Aortic smooth muscle cell (primary cell): ENCODE measurements at places on chromosomes 16 and 17. TPM values are rescaled to one million over a fixed set of nuclear protein-coding genes. Genes with fewer than 3 reads are reported as not detected.

The DCTN5 gene
- 50.1 and 55.3 TPM in 2 replicates for total RNA-seq

The MBTD1 gene
- 8.5 and 10.4 TPM in 2 replicates for total RNA-seq

The PARD6A gene
- total RNA-seq = 2.5 and 3.4 TPM in 2 replicates

The INCA1 gene
- total RNA-seq = 0.13 and 0.25 TPM in 2 replicates

The HNF1B gene
- not detected in 2 replicates for total RNA-seq

The SSTR5 gene
- 0.12 TPM in 1 of 2 replicates, not detected in the other for total RNA-seq

The PPY gene
- total RNA-seq = not detected in 2 replicates

The NOS2 gene
- total RNA-seq = under 0.01 and 0.13 TPM in 2 replicates

The ACD gene
- 9.6 and 13.7 TPM in 2 replicates for total RNA-seq

The HSD11B2 gene
- total RNA-seq = not detected in 2 replicates

The CD300LF gene
- not detected in 2 replicates for total RNA-seq

The STX4 gene
- 25.3 and 29.5 TPM in 2 replicates for total RNA-seq

The CNGB1 gene
- total RNA-seq = under 0.01 TPM in 2 replicates

The SCPEP1 gene
- 54.6 and 75.9 TPM in 2 replicates for total RNA-seq

The ZSWIM7 gene
- total RNA-seq = 14.0 and 26.7 TPM in 2 replicates

The KRT33A gene
- not detected in 2 replicates for total RNA-seq

The ASPA gene
- total RNA-seq = 0.06 and 0.13 TPM in 2 replicates

The MEOX1 gene
- total RNA-seq = not detected in 2 replicates

The KLHL10 gene
- total RNA-seq = 0.13 TPM in 1 of 2 replicates, not detected in the other
